ENCODE measurements at places on chromosomes 4 and X. TPM values are rescaled to one million over a fixed set of nuclear protein-coding genes. Genes with fewer than 3 reads are reported as not detected.

L1CAM gene
- total RNA-seq: 0.52 TPM

CENPVL2 gene
- total RNA-seq: not detected

SPACA5 gene
- total RNA-seq: not detected

MAP3K15 gene
- total RNA-seq: not detected

ERVMER34-1 gene
- total RNA-seq: under 0.01 TPM

TRMT10A gene
- 5.0 TPM for total RNA-seq

MAGEA8 gene
- total RNA-seq: not detected

NAP1L2 gene
- total RNA-seq: 2.5 TPM

DIAPH2 gene
- 23.7 TPM for total RNA-seq

CITED1 gene
- total RNA-seq: not detected

AMOT gene
- total RNA-seq: 10.6 TPM
